ENCODE measurements at places on chromosomes 3 and 15. TPM values are rescaled to one million over a fixed set of nuclear protein-coding genes. Genes with fewer than 3 reads are reported as not detected.

The ATP6V1A gene
- 86.9 TPM for total RNA-seq

The KIF23 gene
- 49.0 TPM for total RNA-seq

The TMEM89 gene
- total RNA-seq: not detected

The LRRC31 gene
- not detected for total RNA-seq

The AHSG gene
- total RNA-seq: not detected

The GOLGA8A gene
- total RNA-seq: 1.2 TPM

The TBC1D2B gene
- 24.8 TPM for total RNA-seq

The GOLGA6D gene
- total RNA-seq: not detected

The CLRN1 gene
- total RNA-seq: not detected

The OR5AC2 gene
- not detected for total RNA-seq

The NEK11 gene
- total RNA-seq: 1.1 TPM

The CFAP100 gene
- total RNA-seq: not detected

The PARP6 gene
- total RNA-seq: 10.6 TPM

The GOLGA8R gene
- not detected for total RNA-seq

The IVD gene
- 41.9 TPM for total RNA-seq

The LARP6 gene
- total RNA-seq: 32.3 TPM

The ROBO2 gene
- total RNA-seq: 0.13 TPM

The ROPN1 gene
- total RNA-seq: not detected

The NRG4 gene
- total RNA-seq: not detected

The SPESP1 gene
- 5.6 TPM for total RNA-seq

The PCOLCE2 gene
- total RNA-seq: not detected

The FANCD2OS gene
- total RNA-seq: not detected

The CKMT1B gene
- total RNA-seq: not detected

The MESP1 gene
- 1.1 TPM for total RNA-seq

The TNNC1 gene
- total RNA-seq: not detected

The SLC22A14 gene
- not detected for total RNA-seq

The FBXL22 gene
- not detected for total RNA-seq

The GADL1 gene
- 0.05 TPM for total RNA-seq

The WNT7A gene
- not detected for total RNA-seq

The AP3B2 gene
- total RNA-seq: not detected

The BCHE gene
- 1.2 TPM for total RNA-seq

The PLCB2 gene
- total RNA-seq: 2.2 TPM

The GAP43 gene
- total RNA-seq: not detected

The AADACL2 gene
- not detected for total RNA-seq

Data from mammary microvascular endothelial cell (primary cell).